Urothelium cell line (cell line): ENCODE measurements at places on chromosomes 6 and 20.

DNA sequence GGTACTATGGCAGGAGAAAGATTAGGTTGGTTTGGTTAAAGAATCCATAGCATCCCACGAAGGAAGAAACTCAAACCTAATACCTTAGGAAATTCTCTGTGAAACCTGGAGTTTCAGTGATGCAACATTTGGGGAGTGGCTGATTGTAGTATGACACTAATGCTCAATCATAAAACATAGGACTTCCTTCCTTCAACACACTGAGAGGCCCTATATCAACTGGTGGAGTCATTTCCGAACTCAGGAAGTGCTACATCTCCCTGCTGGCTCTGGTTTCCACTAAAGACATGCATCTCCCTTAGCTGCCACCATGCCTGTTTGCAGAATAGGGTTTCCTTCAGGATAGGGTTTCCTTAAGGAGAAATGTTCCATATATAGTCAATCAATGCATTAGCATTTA is 5.2 kb upstream of the MANEA start:
- DNase-seq: no peak

DNA sequence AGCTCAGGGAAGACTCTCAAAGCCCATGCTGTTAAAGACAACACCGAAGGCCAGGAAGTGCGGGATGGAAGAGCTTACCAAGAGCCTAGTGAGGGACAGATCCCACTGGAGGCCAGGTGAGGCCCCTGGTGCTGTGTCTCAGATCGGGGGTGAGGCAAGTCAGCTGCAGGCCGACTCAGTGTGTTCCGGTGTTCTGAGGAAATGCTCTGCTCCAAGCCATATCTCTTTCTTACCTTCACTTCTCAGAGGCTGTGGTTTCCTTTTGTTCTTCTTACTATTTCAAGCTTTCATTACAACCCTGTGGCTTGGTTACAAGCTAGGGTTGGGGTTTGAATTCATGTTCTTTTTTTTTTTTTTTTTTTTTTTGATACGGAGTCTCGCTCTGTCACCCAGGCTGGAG is 114.3 kb upstream of the ZFP64 start:
- DNase-seq: no peak

DNA sequence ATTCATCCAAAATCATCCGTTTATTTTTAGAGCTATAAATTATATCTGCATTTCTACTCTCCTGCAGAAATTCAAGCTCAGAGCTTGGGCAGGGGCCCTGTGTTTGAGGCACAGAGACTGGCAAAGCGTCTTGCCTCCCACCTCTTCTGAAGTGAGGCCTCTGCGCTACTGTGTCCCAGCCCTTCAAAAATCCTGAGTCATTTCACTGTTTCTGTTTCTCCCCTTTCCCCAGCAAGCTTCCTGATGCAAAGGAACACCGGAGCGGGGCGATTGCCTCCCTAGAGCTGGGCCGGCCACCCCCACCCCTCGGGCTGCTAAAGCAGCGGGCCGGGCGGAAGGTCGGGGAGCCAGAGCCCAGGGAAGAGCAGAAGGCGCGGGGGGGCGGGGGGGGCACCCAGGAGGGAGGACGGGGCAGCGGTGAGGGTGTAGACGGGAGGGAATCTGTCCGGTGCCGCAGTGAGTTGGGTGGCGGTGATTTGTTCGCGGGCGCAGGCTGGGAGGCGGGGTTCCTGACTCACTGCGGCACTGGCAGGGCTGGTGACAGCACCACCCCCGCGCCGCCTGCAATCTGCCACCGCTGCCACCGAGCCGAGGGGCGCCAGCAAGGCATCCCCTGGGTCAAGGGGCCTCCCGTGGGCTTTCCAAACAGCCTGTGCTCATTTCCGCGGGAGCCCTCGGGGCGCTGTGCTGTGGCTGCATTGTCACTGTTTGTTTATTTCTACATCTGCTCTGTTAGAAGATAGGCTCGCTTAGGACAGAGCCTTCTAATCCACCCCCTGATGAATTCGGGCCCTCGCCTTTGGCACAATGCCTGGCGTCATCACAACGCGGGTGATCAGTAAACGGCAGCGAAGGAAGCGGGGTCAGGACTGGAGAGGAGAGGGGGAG is 46.5 kb upstream of the SNAP25 start:
- DNase-seq: peak; percentile 90

GRCh38 chr20:31596831-31597480 is 8.1 kb upstream of the ID1 start:
- DNase-seq: no peak

- no peak for DNase-seq
Observed at GRCh38 chr20:15576411-15576810, 996.8 kb downstream of the KIF16B start.

DNA sequence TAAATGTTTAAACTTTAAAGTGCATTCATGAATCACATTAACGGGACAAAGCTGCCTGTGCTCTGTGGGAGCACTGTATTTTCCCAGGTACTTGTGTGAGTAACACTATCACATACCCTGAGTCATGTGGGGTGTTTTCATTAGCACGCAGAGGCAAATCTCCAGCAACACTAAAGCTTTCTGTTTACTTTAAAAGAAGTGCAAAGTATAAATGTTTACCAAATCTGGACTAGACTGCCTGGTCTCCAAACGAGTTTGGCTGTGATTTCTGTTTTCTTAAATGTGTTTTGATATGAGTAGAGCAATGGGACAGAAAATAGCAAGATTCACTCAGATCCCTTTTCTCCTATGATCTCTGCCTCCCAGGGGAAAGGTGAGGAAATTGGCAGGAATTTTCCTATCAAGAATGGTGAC is 28.8 kb upstream of the RIPPLY2 start:
- no peak for DNase-seq

DNA sequence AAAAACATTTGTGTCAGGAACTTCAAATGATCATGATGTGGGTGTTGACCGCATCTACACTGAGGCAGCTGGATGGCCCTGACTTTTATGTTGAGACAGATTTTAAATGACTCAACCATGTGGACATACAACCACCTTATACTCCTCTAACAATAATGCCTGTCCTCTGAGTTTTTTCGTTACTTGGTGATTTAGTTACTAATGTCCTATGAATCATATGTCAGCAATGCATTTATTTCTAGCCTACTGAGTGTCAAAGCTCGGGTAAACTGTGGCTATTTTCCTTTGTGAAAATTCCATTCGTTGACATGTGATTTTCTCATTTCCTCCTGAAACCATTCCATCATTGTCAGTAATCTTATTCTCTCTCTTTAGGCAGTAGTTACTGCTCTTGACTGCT is 38.9 kb upstream of the NKX2-4 start:
- peak; percentile 65 for DNase-seq

- no peak for DNase-seq
Observed at GRCh38 chr6:169489563-169490245, 212.1 kb downstream of the WDR27 start.

- no peak for DNase-seq
Observed at GRCh38 chr6:34094474-34095135, 51.3 kb downstream of the GRM4 start.

DNA sequence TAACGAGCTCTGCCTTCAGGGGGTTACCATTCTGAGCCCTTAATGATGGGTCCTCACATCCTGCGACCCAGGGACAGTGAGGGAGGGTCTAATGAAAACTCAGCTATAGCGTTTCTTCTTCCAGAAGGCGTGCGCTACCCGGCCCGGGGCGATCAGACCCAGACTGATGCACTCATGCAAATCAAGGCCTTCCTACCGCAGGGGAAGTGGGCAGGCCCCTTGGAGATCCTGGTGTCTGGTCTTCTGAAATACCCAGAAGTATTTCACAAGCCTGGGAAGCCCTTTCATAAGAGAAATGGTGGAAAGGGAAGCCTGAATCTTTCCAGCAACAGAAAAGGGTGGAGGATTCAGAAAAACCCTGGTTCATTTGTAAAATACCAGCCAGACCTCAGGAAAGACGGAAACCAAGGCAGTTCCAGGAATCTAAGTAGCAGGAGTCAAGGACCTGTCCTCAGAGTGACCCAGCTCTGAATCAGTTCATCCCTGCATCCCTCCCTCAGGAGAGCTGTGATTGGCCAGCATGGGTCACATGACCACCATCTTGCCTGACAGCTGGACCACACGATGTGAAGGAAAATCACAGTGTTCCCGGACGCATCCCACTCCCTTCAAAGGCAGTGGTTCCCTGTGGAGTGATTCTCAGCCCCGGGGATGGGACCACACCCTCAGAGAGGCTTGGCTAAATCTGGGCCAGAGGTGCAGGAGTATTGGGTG is 12.7 kb downstream of the BFSP1 start:
- no peak for DNase-seq

DNA sequence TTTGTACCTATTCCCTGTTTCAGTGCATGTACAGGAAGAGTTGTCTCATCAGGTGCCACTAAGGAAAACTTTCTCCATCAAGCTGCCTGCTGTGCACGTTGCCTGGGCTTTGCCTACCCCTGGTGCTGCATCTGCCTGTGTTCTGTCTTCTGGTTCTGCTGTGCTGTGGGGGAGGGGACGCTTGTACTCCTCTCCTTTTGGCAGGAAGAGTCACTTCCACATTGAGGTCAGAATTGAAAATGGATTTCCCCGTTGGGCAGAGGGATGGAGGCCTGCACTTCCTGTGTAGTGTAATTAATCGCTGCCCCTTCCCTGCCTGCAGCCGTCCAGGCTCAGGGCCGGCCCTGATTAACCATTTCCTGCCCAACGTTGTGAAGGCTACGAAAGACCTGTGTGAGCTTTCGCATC is 153.3 kb downstream of the SCML4 start:
- DNase-seq: no peak

DNA sequence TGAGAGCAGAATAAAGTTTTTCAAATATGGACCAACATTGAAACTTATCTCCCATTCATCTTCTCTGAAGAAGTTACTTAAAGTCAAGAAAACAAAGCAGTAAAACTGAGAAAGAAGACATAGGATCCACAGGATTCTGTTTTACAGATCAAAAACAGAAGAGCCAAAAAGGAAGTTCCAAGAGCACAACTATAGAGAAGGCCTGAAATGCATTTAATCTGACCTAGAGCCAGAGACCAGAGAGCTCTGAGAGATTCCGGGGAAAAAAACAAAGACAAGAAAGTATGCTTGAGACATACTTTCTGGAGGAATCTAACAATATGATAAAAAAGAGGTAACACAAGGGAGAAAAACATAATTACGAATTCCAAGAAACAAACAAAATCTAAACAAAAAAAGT is 26.1 kb downstream of the SRPK1 start:
- DNase-seq: no peak

GRCh38 chr6:154017786-154018185 is 21.3 kb upstream of the OPRM1 start:
- no peak for DNase-seq

GRCh38 chr6:15232836-15233510 is 12.9 kb upstream of the JARID2 start:
- DNase-seq: no peak

DNA sequence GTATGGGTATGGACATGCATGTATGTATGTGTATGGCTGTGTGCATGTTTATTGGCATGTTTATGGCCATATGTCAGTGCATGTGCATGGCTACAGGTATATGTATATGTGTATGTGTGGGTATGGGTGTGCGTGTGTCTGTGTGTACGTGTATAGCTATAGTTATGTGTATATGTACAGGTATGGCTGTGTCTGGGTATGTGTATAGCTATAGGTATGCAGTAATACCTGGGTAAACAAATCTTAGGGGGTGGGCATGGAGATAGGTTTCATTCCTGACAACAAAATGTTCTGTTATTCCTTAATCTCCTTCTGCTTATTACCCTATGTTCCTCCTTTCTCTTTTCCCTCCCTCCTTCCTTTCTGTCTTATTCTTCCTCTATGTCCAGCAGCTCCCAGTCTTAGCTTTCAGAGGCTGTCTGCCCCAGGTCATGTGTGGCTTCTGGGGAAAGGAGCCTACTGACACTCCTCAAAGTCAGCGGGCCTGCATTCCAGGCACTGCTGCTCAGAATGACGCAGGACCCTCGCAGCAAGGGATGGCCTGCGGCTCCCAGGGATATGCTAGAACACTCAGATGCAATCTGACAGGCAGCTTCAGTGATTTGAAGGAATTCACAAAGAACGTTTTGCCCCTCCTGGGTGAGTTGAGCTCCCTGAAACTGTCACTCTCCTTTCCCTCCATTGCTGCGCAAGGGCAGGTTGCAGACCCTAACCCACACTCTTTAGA is 139.3 kb upstream of the PHACTR1 start:
- DNase-seq: peak; percentile 27

GRCh38 chr20:1890469-1891262 is 4.5 kb upstream of the SIRPA start:
- DNase-seq: no peak

DNA sequence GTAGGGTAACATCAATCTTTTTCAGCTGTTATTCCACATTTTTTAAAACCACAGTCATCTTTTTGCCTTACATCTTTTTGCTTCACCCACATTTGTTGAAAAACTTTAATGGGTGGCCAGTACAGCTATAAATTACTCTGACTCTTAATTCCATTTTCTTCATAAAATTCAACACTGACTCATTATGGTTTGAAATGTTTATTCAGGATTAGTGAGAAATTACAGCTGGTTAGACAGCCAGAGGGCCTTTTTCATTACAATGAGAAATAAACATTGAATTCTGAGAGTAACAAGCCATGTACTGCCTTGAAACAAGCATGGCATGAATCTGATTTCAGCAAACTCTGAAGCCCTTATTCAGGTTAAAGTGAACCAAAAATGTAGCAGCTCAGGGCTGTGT is 19.5 kb downstream of the NDUFAF4 start:
- DNase-seq: no peak

- DNase-seq: no peak
Observed at GRCh38 chr6:114762145-114762544, 419.3 kb upstream of the HS3ST5 start.

DNA sequence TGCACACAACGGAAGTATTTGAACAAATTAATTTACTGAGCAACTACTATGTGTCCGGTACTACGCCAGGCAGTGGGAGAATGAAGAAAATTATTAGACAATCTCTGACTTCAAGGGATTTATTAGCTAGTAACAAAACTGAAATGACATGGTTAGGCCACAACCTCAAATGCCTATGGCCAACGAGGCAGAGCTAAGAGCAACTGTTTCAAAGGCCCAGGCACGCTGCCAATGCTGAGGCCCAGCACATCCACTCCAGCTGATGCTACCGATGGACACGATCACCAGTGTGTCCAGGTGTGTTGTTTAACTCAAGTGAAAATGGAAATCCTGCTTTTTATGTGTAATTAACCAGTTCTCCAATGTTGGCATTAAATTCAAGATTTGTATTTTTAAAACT is 420.9 kb downstream of the PRKN start:
- DNase-seq: no peak

- peak; percentile 23 for DNase-seq
Observed at GRCh38 chr6:26268659-26269402, 96.2 kb upstream of the BTN3A2 start.
